Lung microvascular endothelial cell (primary cell): ENCODE measurements at places on chromosomes 1 and 21. TPM values are rescaled to one million over a fixed set of nuclear protein-coding genes. Genes with fewer than 3 reads are reported as not detected.

The CYP4A22 gene
- not detected in 2 replicates for total RNA-seq

The TTLL10 gene
- total RNA-seq: not detected in 2 replicates

The PIK3R3 gene
- 11.7 and 16.6 TPM in 2 replicates for total RNA-seq

The BEST4 gene
- under 0.01 TPM in 1 of 2 replicates, not detected in the other for total RNA-seq

The MAP3K21 gene
- 0.44 and 0.79 TPM in 2 replicates for total RNA-seq

The KRTAP21-2 gene
- not detected in 2 replicates for total RNA-seq

The OR2L5 gene
- total RNA-seq: not detected in 2 replicates

The OR14K1 gene
- not detected in 2 replicates for total RNA-seq

The SLC45A3 gene
- 20.3 and 64.7 TPM in 2 replicates for total RNA-seq

The PCP4L1 gene
- total RNA-seq: not detected in 2 replicates

The SLC5A9 gene
- under 0.01 and 0.22 TPM in 2 replicates for total RNA-seq

The PDC gene
- not detected in 2 replicates for total RNA-seq
